ENCODE measurements at places on chromosomes 6 and 20.

GRCh38 chr6:16292942-16293341 is 54.6 kb downstream of the GMPR start:
- no peaks in the 10 kb centered on the region for H3K4me1 ChIP-seq
- no peak overlapping the region for H3K27ac ChIP-seq
- no peak overlapping the region for H3K4me3 ChIP-seq
- DNase-seq, result no peak
- no peaks in the 10 kb centered on the region for H3K36me3 ChIP-seq

GRCh38 chr6:55033016-55033546 is 141.2 kb upstream of the HCRTR2 start:
- H3K27me3 ChIP-seq, result no peaks in the 10 kb centered on the region
- H3K4me1 ChIP-seq, result no peaks in the 10 kb centered on the region
- DNase-seq, result no peak
- no peak overlapping the region for H3K27ac ChIP-seq

GRCh38 chr6:9404351-9405146 is 969.2 kb upstream of the SLC35B3 start:
- no peak overlapping the region for H3K27ac ChIP-seq
- no peaks in the 10 kb centered on the region for H3K36me3 ChIP-seq
- H3K4me3 ChIP-seq, result no peak overlapping the region
- H3K27me3 ChIP-seq, result no peaks in the 10 kb centered on the region

DNA sequence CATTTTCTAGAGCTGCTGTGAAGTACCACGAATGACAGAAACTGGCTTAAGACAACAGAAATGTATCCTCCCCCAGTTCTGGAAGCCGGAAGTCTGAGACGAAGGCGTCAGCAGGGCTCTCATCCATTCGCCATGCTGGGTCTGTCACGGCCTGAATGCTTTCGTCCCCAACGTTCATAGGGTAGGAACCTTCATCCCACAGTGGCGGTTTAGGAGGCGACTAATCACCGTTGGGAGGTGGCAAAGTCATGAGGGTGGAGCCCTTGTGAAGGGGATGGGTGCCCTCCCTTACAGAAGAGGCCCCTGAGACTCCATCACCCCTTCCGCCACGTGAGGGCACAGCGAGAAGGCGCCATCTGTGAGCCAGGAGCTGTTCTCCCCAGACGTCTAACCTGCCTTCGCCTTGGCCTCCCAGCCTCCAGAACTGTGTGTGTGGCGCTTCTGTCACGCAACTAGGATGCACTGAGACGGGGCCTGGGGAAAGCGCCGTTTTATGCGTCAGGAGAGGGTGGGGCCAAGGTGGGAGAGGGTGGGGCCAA is 250.3 kb downstream of the TTLL2 start:
- no peak overlapping the region for H3K27ac ChIP-seq
- peaks cover 9% of the 10 kb centered on the region for H3K4me1 ChIP-seq

DNA sequence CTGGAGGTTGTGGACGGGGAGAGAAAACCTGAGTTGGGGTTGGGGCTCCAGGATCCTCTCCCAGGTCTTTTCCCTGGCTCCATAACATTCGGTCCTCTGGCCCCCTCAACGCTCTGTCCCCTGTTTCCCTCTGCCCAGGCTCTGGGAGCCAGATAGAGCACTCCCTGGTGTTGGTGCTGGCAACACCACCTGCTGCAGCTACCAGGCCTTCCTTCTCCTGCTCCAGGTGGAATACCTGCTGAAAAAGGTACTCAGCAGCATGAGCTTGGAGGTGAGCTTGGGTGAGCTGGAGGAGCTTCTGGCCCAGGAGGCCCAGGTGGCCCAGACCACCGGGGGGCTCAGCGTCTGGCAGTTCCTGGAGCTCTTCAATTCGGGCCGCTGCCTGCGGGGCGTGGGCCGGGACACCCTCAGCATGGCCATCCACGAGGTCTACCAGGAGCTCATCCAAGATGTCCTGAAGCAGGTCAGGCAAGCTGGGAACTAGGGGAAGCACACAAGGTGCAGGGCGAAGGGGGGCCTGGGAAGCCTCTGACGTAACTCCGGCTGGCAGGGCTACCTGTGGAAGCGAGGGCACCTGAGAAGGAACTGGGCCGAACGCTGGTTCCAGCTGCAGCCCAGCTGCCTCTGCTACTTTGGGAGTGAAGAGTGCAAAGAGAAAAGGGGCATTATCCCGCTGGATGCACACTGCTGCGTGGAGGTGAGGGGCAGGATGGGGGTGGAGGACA is 14.6 kb downstream of the DEF6 start:
- H3K36me3 ChIP-seq, result peaks cover 11% of the 10 kb centered on the region
- DNase-seq, result no peak
- no peaks in the 10 kb centered on the region for H3K27me3 ChIP-seq
- no peak overlapping the region for H3K4me3 ChIP-seq
- H3K4me1 ChIP-seq, result peaks cover 13% of the 10 kb centered on the region
- no peak overlapping the region for H3K27ac ChIP-seq

GRCh38 chr6:89321131-89321970 is 6.3 kb upstream of the GABRR2 start:
- no peaks in the 10 kb centered on the region for H3K27me3 ChIP-seq
- no peak overlapping the region for H3K27ac ChIP-seq
- H3K4me1 ChIP-seq, result no peaks in the 10 kb centered on the region

GRCh38 chr6:149834513-149835481 is 29.4 kb downstream of the LRP11 start:
- DNase-seq, result no peak
- no peaks in the 10 kb centered on the region for H3K27me3 ChIP-seq
- H3K36me3 ChIP-seq, result peaks cover 29% of the 10 kb centered on the region
- no peaks in the 10 kb centered on the region for H3K4me1 ChIP-seq
- no peak overlapping the region for H3K27ac ChIP-seq

DNA sequence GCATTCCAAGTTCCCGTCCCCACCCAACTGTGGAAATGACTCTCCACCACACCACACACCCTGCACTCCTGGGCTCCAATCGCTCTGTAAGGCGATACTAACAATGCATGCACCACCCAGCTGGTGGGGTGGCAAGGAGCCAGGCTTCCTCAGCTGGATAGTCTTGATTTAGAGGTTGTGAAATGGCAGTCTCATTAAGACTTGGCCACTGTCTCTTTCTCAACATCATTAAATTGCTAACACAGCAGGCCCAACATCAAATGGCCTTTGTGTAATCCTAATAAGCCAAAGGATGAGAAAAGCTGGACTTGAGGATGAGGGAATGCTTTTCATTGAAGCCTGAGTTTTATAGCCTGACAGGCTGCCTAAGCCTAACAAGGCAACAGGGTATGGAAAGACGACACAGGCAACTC is 223.7 kb downstream of the GMDS start:
- no peak overlapping the region for H3K4me3 ChIP-seq
- H3K4me1 ChIP-seq, result peaks cover 17% of the 10 kb centered on the region
- no peaks in the 10 kb centered on the region for H3K27me3 ChIP-seq
- H3K27ac ChIP-seq, result peak overlapping the region; percentile 52

- no peaks in the 10 kb centered on the region for H3K27me3 ChIP-seq
- H3K36me3 ChIP-seq, result peaks cover 8% of the 10 kb centered on the region
- H3K4me3 ChIP-seq, result peak overlapping the region; percentile 68
- H3K4me1 ChIP-seq, result peaks cover 67% of the 10 kb centered on the region
- no peak for DNase-seq
- peak overlapping the region; percentile 92 for H3K27ac ChIP-seq
Observed at GRCh38 chr6:33428224-33428965, 8.5 kb downstream of the SYNGAP1 start.

- H3K4me1 ChIP-seq, result no peaks in the 10 kb centered on the region
- no peak overlapping the region for H3K27ac ChIP-seq
- no peaks in the 10 kb centered on the region for H3K36me3 ChIP-seq
- H3K4me3 ChIP-seq, result no peak overlapping the region
- no peak for DNase-seq
- H3K27me3 ChIP-seq, result no peaks in the 10 kb centered on the region
Observed at GRCh38 chr6:45003387-45003786, 324.7 kb upstream of the RUNX2 start.

GRCh38 chr6:42690151-42690702 is 32.2 kb downstream of the PRPH2 start:
- no peak for DNase-seq
- peaks cover 85% of the 10 kb centered on the region for H3K36me3 ChIP-seq
- no peak overlapping the region for H3K27ac ChIP-seq
- no peak overlapping the region for H3K4me3 ChIP-seq

- no peaks in the 10 kb centered on the region for H3K36me3 ChIP-seq
- H3K4me1 ChIP-seq, result no peaks in the 10 kb centered on the region
- no peak overlapping the region for H3K4me3 ChIP-seq
- no peaks in the 10 kb centered on the region for H3K27me3 ChIP-seq
- no peak for DNase-seq
Observed at GRCh38 chr6:155894758-155895157, 439.1 kb upstream of the NOX3 start.

GRCh38 chr6:108142240-108142639 is 23.6 kb upstream of the NR2E1 start:
- H3K27ac ChIP-seq, result no peak overlapping the region
- no peaks in the 10 kb centered on the region for H3K36me3 ChIP-seq
- no peak overlapping the region for H3K4me3 ChIP-seq

DNA sequence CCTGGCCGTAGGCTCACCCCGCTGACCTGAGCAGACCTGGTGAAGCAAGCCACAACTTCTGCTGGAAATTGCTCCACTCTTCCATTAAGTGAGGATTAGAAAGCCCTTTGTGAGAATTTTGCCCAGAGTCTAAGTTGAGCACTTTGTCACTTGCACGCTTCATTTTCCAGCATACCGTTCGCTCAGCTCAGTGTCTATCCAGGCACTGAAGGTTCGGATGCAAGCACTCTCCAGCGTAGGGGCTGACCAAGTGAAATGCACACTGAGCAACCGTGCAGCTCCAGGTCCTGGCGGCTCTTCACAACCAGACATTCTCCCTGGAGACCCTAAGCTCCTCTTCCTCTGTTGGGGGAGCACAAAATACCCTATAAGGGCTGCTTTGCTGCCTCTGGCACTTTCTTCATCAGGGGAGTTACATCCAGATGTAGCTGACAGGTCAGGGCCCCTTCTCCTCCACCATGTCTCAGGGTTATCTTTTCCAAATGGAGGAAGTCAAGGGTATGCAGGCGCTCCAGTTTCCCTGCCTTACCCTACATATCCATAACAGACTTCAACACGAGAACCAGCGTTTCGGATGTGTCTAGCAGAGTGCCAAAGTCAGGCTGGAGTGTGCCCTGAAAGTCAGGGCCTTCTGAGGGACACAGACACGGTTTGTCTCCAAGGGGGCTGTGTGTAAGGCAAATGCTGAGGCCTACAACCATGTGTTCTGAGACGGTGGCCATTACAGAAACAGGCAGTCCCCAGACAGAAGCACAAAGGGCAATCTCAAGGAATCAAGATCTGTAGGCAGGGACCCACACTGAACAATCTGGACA is 146.7 kb upstream of the AFDN start:
- H3K36me3 ChIP-seq, result no peaks in the 10 kb centered on the region
- no peak for DNase-seq
- no peak overlapping the region for H3K4me3 ChIP-seq
- H3K4me1 ChIP-seq, result peaks cover 26% of the 10 kb centered on the region

GRCh38 chr6:4853782-4854511 is 77.7 kb downstream of the CDYL start:
- no peak overlapping the region for H3K27ac ChIP-seq
- H3K36me3 ChIP-seq, result no peaks in the 10 kb centered on the region
- H3K27me3 ChIP-seq, result no peaks in the 10 kb centered on the region
- H3K4me3 ChIP-seq, result no peak overlapping the region
- peaks cover 12% of the 10 kb centered on the region for H3K4me1 ChIP-seq

- no peak overlapping the region for H3K4me3 ChIP-seq
- H3K27ac ChIP-seq, result no peak overlapping the region
- no peaks in the 10 kb centered on the region for H3K36me3 ChIP-seq
- no peak for DNase-seq
- H3K27me3 ChIP-seq, result peaks cover 7% of the 10 kb centered on the region
Observed at GRCh38 chr6:90397929-90398674, 101.5 kb upstream of the BACH2 start.

DNA sequence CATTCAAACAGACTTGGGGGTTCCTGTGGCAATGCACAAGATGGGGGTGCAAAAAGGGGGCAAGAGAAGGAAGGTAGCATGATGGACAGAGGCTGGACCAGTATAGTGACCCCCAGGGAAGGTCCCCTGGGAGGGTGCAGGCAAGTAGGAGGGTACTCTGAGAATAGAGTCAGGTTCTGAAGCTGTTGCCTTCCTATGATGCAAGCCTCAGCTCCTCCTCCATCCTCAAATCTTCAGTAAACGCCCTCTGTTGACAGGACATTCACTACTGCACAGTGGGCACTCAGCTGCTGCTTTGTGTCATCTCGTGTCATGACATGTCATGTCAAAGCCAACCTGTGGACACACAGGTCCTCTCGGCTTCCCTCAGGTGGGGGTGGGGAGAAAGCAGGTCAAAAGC is 5.8 kb upstream of the SDCBP2 start:
- no peak overlapping the region for H3K4me3 ChIP-seq
- DNase-seq, result peak; percentile 46
- H3K36me3 ChIP-seq, result no peaks in the 10 kb centered on the region
- no peak overlapping the region for H3K27ac ChIP-seq

- peaks cover 77% of the 10 kb centered on the region for H3K4me1 ChIP-seq
- H3K4me3 ChIP-seq, result peak overlapping the region; percentile 75
- no peaks in the 10 kb centered on the region for H3K27me3 ChIP-seq
- DNase-seq, result no peak
Observed at GRCh38 chr6:31734821-31735406, 1.4 kb downstream of the CLIC1 start.

- peaks cover 3% of the 10 kb centered on the region for H3K4me1 ChIP-seq
- DNase-seq, result no peak
- no peak overlapping the region for H3K4me3 ChIP-seq
- no peaks in the 10 kb centered on the region for H3K27me3 ChIP-seq
- H3K27ac ChIP-seq, result no peak overlapping the region
Observed at GRCh38 chr6:168209420-168209819, 110.2 kb downstream of the DACT2 start.

DNA sequence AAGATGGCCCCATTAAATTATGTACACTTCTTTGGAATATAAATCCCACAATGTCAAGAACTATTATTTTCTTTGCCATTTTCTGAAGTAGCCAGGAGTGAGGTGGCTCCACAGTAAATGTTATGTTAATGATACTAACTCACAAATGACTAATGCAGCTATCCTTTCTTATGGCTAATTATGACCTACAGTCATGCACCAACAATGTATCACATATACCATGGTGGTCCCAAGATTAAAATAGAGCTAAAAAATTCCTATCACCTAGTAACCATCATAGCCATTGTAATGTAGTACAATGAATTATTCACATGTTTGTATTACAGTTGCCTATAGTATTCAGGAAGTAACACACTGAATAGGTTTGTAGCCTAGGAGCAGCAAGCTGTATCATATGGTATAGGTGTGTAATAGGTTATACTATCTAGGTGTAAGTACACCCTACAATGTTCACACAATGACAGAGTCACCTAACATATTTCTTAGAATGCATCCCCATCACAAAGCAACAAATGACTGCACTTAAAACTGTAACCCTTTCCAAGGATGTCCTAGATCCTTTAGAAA is 15.3 kb downstream of the ECHDC1 start:
- DNase-seq, result no peak
- no peak overlapping the region for H3K4me3 ChIP-seq
- no peaks in the 10 kb centered on the region for H3K27me3 ChIP-seq
- H3K27ac ChIP-seq, result no peak overlapping the region
- H3K36me3 ChIP-seq, result peaks cover 15% of the 10 kb centered on the region
- no peaks in the 10 kb centered on the region for H3K4me1 ChIP-seq

Data from suprapubic skin (tissue), 4 donors.